ENCODE measurements at places on chromosomes 16 and 17.

- H3K36me3 ChIP-seq, result no peaks in the 10 kb centered on the region
- no peak overlapping the region for H3K27ac ChIP-seq
- H3K4me3 ChIP-seq, result no peak overlapping the region
- H3K27me3 ChIP-seq, result no peaks in the 10 kb centered on the region
Measured at GRCh38 chr16:9409560-9410493, 318.4 kb downstream of the HAPSTR1 start.

DNA sequence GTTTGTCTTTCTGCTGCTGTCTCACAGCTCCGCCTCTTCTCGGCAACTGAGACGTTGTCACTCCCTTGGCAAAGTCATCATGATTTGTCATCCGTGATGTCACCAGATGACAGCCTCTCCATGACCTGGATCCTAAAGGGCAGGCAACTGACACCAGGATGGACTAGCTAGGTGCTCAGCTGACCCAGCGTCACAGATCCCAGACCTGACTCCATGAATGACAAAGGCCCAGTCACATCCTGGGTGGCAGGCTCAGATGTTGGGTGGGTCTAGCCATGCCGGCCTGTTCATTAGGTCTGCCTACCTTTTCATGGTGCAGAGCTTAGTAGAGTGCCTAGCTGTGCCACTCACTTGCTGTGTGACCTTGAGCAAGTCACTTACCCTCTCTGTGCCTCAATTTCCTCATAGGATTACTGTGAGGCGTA is 3.8 kb upstream of the TMEM238L start:
- H3K4me1 ChIP-seq, result no peaks in the 10 kb centered on the region
- H3K36me3 ChIP-seq, result no peaks in the 10 kb centered on the region
- H3K27me3 ChIP-seq, result no peaks in the 10 kb centered on the region
- no peak for DNase-seq
- H3K4me3 ChIP-seq, result no peak overlapping the region
- H3K27ac ChIP-seq, result no peak overlapping the region

DNA sequence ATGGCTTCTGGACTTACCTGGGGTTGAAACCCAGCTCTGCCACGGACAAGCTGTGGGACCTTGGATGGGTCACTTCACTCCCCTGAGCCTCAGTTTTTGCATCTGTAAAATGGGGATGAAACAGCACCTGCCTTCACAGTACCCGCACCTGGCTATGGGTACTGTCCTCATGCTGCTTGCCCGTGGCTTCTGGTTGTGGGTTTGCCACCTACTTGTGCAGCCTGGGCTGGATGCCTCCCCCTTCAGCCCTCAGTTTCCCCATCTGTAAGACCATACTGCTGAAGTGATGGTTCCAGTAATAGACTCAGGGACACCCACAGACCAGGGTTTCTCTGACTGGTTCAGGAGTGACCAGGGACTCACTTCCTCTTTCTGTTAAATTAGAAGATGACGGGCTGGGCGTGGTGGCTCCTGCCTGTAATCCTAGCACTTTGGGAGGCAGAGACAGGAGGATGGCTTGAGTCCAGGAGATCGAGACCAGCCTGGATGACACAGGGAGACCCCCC is 9.4 kb downstream of the GLIS2 start:
- DNase-seq, result no peak
- H3K4me3 ChIP-seq, result no peak overlapping the region
- no peaks in the 10 kb centered on the region for H3K27me3 ChIP-seq
- H3K27ac ChIP-seq, result no peak overlapping the region

DNA sequence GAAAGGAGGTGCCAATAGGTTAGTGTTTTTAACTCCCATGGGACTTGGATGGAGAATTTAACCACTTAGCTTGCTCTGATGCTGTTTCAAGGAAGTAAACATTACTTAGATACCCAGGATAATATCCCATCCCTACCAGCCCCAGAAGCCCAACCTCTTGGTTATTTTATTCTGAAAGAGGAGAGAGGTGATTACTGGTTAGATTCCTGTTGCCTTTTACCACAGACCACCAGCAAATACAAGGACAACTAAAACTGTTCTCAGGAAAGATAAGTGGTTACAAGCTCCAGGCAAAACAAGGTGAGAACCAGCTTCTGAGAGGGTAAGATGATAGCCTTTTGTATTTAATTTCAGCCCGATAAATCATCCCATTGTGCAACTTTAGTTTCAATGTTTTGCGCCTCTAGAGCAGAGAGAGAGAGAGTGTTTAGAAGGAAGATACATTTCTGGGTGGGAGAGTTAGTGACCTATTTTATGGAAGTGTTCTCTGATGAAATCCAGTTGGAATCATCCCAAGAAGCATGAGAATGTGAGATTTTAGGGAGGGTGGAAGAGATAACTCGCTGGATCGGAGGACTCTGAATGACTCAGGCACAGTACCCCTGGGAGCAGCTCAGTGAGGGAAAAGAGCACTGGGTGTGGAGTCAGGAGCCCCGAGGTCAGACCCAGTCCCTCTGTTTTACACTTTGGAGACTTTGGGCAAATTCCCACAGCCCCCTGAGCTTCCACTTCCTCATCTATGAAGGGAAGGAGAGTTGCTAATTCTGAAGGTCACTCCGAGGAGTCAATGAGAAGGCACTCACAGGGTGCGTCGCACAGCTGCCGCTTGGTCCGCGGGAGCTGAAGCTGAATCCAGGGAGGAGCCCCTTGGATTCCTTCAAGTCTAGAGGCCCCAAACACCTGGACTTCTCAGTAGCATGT is 12.1 kb downstream of the GLP2R start:
- no peak overlapping the region for H3K27ac ChIP-seq
- H3K4me3 ChIP-seq, result no peak overlapping the region
- peaks cover 12% of the 10 kb centered on the region for H3K27me3 ChIP-seq
- H3K4me1 ChIP-seq, result no peaks in the 10 kb centered on the region
- H3K36me3 ChIP-seq, result no peaks in the 10 kb centered on the region
